NCI-H748 treated with DMSO at 0.1 percent for 48 hours (cell line): ENCODE measurements at places on chromosomes 1 and 21.

GRCh38 chr1:172394811-172395210 lies 25.7 kb upstream of the C1orf105 start:
- DNase-seq, result no peak

GRCh38 chr1:230730977-230731376 lies 16.2 kb upstream of the CAPN9 start:
- no peak for DNase-seq

- no peak for DNase-seq
Observed at GRCh38 chr1:165376041-165376810, 19.7 kb upstream of the LMX1A start.

DNA sequence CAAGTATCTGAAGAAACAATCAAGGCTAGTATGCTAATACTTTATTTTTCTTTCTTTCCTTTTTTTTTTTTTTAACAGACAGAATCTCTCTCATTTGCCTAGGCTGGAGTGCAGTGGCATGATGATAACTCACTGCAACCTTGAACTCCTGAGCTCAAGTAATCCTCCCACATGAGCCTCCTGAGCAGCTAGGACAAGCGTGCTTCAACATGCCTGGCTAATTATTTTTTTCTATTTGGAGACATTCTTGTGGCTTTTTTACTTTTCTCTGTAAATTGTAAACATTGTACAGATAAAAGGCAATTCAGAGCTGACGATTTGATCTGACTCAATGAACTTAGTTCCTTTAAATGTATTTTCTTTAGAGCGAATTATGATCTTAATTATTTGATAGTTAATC lies 41.4 kb downstream of the CCDC18 start:
- DNase-seq, result no peak

DNA sequence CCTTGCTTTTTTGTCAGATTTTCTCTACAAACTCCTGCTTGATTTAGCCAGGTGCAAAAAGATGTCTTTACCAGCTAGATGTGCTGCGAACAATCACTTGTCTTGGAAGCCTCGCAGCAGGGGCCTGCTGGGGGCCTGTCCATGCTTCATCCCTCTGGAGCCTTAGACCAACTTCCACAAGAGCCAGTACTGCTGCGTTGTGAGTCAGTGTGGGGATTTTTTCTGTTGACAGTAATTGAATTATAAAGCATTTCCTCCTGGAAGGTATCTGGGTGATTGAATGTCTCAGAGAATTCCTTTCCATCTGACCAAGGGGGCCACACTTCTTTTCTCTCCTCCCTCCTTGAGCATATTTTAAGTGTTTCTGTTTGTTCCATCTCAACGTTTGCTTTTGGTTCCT lies 40.4 kb upstream of the LDLRAP1 start:
- DNase-seq, result no peak

DNA sequence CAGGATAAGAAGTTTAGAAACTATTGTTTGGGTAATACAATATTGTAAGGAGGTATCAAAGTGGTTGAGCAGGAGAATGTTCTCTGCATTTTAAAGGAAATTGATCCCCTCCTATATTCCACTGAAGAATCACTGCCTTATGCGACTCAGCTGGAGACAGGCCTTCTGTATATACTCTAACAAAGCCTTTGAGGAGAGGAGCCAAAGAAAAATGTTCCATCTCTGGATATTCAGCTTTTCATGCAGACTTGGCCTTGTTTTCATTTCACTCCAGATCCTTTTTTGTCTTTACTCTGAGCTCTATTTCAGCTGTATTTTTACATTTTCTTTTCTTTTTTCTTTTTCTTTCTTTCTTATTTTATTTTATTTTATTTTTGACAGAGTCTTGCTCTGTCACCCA lies 42.1 kb upstream of the S1PR1 start:
- no peak for DNase-seq

DNA sequence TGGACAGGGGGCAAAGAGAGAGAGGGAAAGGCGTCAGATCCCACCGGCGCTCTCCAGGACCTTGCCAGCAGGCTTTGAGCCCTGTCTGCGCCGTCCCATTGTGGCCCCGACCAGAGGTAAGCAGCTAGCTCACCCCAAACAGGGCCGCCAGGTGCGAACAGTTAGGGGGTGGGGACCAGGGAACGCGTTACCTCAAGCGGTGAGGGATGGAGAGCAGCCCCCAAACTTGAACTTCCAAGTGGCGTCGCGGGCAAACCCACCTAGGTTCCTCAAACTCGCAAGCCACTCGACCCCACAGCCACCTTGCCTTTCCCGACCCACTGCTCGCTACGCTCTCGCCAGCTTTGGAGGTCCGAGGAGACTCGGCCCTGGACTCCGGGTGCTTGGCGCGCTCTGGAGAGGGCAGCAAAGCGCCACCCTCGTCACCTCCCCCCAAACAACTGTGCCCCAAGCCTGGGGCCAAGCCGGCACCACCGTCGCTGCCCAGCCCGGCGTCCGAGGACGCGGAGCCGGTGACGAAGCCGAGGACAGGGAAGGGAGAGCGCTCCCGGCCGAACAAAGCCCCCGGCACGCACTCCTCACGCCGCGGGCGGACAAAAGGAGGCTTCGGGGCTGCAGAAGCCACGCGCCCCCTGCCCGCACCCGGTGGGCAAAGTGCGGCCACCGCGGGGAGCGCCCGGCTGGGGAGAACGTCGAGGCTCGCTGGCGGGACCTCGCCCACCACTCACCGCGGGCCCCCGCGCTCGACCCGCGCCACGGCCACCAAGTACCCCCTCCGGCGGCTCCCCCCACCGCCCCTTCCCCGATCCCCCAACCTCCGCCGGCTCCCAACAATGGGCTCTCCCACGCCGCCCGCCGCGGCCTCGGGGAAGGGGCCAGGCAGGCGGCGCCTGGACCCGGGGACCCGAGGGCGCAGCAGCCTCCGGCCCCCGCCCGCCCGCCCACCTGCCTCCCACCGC lies 976 bp downstream of the SSBP3 start:
- no peak for DNase-seq

GRCh38 chr1:45216200-45216541 lies 9.8 kb upstream of the ZSWIM5 start:
- no peak for DNase-seq

- no peak for DNase-seq
Observed at GRCh38 chr1:179034720-179035119, 9.0 kb downstream of the FAM20B start.

- DNase-seq, result no peak
Observed at GRCh38 chr1:65804584-65804983, 11.9 kb downstream of the PDE4B start.

- no peak for DNase-seq
Observed at GRCh38 chr1:174556392-174556791, 108.6 kb downstream of the GPR52 start.

GRCh38 chr1:20578062-20578461 lies 10.8 kb upstream of the CDA start:
- no peak for DNase-seq

DNA sequence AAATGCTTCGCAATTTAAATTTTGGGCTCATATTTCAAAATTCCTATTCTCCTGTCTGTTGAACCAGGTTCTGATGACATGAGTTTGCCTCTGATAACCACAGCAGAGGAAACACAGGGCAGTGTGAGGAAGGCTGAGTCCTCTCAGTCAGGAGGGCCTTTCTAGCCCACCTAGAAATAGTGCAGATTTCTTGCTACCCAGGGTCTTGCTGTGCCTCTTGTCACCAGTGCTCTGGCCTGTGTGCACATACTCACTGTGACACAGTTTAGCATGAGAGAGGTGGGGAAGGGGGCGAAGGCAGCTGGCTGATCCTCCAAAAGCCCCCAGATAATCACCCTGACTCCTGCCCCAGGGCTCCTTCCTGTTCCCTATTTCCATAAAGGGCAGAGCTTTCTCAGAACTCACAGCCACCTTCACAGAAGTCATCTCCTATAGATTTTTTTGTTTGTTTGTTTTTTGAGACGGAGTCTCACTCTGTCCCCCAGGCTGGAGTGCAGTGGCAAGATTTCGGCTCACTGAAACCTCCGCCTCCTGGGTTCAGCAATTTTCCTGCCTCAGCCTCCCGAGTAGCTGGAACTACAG lies 23.7 kb downstream of the ERRFI1 start:
- no peak for DNase-seq

GRCh38 chr1:17335821-17336710 lies 28.1 kb downstream of the PADI4 start:
- peak; percentile 3 for DNase-seq

- DNase-seq, result no peak
Observed at GRCh38 chr1:79376106-79376505, 369.6 kb upstream of the ADGRL4 start.

- DNase-seq, result no peak
Observed at GRCh38 chr1:182389619-182390047, 2.0 kb downstream of the GLUL start.

DNA sequence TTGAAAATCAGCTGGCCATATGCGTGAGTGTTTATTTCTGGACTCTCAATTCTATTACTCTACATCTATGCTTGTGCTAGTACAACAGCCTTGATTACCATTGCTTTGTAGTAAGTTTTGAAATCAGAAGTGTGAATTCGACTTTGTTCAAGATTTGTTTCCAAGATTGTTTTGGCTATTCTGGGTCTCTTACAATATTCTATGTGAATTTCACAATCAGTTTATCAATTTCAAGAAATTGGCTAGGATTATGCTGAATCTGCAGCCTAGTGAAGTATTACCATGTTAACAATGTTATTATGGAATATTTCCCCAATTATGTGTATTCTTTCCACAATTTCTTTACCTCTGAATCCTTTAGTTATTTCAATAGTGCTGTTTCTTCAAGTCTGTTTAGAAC lies 19.5 kb downstream of the SFPQ start:
- no peak for DNase-seq

DNA sequence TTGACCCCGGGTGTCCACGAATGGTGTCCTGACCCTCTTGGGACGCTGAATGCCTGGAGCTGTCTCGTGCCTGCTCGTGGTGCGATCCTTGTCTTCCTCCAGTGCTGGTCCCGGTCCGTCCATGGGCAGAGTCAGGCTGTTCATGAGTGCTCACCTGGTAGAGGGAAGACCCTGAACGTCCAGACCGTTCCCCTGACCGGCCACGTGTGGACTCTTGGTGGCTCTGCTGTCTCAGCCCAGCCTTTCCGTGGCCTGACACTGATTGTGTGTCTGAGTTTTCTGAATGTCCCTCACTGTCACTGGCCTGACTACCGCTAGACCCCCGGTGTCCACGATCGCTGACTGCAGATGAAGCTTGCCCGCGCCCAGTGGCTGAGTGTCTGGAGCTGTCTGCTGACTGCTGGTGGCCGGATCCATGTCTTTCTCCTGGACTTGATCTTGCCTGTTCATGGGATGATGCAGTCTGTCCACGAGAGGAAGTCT lies 11.7 kb downstream of the FLG start:
- DNase-seq, result no peak

DNA sequence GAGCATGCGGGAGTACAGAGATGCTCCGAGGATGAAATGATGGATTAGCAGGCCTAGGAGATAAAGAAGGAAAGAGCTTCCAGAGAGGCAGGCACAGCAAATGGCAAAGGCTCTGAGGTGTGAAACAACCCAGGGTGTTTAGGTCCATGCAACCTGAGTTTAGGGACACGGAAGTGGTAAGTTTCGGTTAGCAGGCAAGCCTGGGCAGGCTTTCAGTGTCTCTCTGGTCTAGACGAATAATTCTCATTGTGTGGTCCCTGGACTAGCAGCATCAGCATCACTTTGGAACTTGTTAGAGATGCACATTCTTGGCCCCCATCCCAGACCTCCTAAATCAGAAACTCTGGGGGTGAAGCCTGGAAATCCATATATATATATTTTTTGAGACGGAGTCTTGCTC lies 18.6 kb downstream of the NKAIN1 start:
- no peak for DNase-seq

DNA sequence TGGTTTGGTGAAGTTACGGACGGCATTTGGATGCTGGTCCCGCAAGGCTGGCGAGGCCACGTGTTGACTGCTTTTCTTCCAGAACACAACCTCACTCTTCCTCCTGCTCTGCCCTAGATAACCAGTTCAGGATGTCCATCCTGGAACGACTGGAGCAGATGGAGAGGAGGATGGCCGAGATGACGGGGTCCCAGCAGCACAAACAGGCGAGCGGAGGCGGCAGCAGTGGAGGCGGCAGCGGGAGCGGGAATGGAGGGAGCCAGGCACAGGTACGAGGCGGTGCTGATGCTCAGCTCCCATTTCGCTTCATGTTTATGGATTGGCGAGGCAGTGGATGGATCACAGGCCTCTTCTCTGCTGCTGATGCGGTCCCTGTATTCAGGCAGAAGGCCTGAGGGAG lies 38.8 kb upstream of the VAMP3 start:
- no peak for DNase-seq

DNA sequence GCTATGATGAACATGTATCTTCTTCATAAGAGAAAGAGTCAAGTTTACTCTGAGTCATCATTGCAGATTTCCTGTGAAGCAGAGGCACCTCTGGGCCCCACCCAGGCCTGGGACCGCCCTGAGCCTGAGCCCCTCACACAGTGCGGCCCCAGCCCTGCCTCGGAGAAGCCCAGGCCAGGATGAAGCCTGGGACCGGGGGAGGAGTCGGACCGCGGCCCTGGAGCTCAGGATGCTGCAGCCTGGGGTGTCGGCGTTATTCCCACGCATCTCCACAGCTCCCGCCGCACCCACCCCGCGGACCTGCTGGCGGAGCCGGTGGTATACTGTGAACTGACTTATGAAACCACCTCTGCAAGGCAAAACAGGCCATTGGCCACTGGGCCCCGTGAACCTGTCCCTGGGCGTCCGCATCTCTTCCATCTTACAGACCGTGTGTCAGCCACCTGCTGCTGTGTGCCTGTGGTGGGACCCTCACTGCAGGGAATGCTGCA lies 2.4 kb upstream of the COL6A1 start:
- no peak for DNase-seq

DNA sequence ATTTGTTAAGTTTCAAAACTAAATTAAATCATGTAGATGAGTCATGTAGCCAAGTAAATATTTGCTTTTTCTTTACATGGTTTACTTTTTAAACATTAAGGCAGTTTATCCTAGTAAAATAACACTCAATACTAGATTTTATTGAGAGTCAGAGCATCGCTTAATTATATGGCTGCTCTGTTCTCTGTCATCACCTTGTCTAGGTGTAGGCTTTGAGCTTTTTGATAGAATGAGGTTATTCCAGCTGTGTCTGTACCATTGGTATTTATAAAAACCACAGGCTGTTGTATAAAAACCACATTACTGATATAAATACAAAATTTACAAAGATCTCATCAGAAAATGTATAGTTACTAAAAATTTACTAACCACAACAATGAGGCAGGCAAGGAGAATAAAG lies 42.5 kb upstream of the GPR52 start:
- no peak for DNase-seq

GRCh38 chr1:3455670-3456448 lies 1.4 kb downstream of the ARHGEF16 start:
- no peak for DNase-seq
